ENCODE measurements at places on chromosomes 12 and 14.

DNA sequence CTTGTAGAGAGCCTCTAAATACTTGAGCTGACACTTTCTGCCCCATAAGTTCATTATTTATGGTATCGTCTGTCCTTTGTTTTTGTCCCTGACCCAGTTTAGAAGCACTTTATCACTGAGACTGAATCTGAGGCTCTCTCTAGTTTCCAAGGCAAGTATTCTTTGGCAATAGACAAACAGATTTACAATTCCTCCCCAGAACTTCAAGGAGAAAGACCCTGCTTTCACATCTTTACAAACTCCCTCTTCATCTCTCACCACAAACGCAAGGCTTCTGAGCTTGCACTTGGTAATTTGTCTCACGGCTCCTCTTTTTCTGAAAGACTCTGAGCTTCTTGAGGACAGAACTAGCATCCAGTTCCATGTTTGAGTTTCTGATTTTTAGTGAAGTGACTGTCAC, 49.8 kb upstream of the PARP11 start:
- no peak for DNase-seq

GRCh38 chr12:55729819-55730818, 1.3 kb upstream of the CD63 start:
- DNase-seq, result peak; percentile 62

- DNase-seq, result no peak
Measured at GRCh38 chr12:51683763-51684357, 92.8 kb downstream of the SCN8A start.

- DNase-seq, result no peak
Measured at GRCh38 chr14:23696701-23697239, 60.6 kb downstream of the DHRS2 start.

DNA sequence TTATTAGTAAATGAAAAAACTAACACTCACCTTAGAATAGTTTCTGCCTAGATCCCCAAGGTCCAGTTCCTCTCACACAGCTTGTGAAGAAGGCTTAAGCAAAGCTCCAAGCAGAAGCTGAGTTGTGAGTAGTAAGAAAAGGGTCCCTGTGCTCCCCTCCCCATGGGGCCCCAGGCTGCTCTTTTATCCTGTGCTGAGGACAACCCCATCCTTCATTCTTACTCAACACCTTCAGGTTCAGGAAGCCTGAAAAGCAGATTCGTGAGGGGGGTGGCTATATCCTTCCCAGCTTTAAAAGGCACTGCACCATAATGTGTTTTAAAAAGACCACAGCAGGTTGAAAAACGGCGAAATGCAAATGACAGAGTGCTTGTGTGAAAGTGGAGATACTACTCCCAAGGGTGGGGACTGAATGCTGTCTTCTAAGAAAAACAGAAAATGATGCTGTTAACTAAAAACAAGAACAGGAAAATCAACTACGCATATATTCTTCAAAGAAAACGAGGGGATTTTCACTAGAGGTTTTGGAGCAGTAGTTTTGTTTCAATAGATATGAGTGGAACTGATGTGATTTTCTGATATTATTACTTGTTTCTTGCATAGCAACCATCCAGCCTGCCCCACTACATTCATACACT, 182.7 kb downstream of the KTN1 start:
- DNase-seq, result no peak

GRCh38 chr12:54185919-54186318, 2.9 kb downstream of the SMUG1 start:
- DNase-seq, result no peak

- DNase-seq, result no peak
Measured at GRCh38 chr12:50400104-50400637, 514 bp upstream of the LARP4 start.

- no peak for DNase-seq
Measured at GRCh38 chr14:75343911-75344310, 65.3 kb downstream of the FOS start.

GRCh38 chr14:86625637-86626036, 1095.7 kb downstream of the FLRT2 start:
- DNase-seq, result no peak

GRCh38 chr14:52678591-52678990, 16.8 kb downstream of the ERO1A start:
- DNase-seq, result no peak

GRCh38 chr12:22256605-22257004, 77.9 kb downstream of the ST8SIA1 start:
- DNase-seq, result no peak

DNA sequence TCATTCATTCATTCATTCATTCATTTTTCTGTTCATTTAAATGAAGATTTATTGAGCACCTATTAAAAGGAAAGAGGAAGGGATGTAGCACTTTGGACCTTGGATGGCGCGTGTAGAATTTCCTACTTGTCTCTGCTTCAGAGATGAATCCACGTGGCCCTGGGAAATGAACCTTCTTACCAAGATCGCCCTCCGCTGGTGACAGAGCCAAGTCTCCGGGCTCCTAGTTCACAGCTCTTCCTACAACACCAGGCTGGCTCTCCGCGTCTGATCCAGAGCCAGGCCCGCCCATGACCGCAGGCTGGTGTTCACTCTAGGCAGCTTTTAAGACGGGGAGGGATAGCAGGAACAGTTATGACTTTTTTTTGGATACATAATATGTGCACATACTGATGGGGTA, 70.9 kb upstream of the PIWIL1 start:
- no peak for DNase-seq

- no peak for DNase-seq
Measured at GRCh38 chr12:123389560-123390351, 5.8 kb downstream of the KMT5A start.

- no peak for DNase-seq
Measured at GRCh38 chr12:66786531-66787308, 107.8 kb upstream of the GRIP1 start.

GRCh38 chr12:64411427-64411826, 7.2 kb downstream of the XPOT start:
- no peak for DNase-seq

GRCh38 chr14:33839193-33840076, 111.4 kb downstream of the EGLN3 start:
- no peak for DNase-seq

- no peak for DNase-seq
Measured at GRCh38 chr12:72434999-72435398, 162.8 kb downstream of the TRHDE start.

DNA sequence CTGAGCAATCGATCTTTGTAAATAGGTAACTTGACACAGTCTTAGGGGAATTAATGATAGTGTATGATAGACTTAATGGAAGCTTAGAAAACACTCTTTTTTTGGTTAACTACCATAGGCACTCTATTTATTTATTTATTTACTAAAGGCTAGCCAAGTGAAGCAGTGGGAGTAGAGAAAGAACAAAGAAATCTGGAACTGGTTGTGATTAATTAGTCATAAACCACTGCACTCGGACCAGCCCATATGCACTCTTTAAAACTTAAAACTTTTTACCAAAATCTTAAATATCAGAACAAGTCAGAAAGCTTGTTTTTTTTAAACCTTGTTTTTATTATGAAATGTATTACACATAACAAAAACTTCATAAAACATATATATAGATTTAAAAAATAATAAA, 49.5 kb upstream of the SRP54 start:
- no peak for DNase-seq
